ENCODE measurements at places on chromosomes 2 and 18.

DNA sequence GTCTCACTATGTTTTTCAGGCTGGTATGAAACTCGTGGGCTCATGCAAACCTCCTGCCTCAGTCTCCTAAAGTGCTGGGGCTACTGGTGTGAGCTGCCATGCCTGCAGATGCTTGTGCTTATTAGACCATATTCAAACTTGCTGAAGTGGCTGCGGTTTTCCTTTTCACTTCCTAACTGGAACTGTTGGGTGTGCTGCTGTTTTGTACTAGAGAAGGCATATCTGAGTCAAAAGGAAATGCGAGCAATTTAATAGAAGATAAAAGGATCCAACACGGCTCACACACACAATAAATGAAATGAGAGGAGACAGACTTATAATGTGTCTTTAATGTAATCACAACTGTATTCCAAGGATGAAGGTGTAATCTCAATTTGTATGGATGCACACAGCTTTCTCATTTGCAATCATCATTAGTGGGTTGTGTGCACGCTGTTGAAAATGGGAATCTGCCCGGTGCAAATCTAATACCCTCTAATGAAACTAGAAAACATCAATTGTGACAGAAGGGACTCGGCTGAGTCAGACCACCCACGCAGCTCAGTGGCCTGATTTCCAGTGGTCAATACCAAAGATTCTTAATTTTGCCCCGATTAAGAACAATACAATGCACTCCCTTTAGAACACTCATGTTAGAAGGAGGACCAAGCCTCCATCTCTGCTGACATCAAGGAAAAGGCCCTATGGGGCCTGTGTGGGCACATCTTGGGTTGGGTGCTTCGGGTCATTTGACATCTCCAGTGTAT is 532.7 kb downstream of the TDRD15 start:
- no peak for DNase-seq

- DNase-seq = no peak
Measured at GRCh38 chr18:78410094-78410786, 569.4 kb upstream of the SALL3 start.

GRCh38 chr2:185567196-185567595 is 171.4 kb upstream of the FSIP2 start:
- no peak for DNase-seq

DNA sequence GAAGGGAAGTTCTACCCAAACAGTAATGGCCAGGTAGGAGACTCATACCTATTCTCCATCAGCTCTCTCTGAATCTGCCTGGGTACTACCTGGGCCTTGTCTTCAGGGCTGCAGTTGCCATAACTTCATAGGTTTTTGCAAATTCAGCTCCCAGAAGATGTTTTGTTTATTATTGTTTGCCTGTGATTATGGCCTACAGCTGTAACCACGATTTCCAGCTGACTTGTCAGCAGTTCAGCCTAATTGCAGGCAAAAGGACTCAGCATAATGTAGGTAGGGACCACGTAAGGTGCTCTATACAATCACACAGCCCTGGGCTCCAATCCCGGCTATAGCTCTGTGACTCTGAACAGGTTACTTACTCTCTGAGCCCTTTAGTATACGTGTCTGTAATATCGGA is 187.0 kb upstream of the FN1 start:
- DNase-seq = no peak

GRCh38 chr2:158205215-158205614 is 103.5 kb downstream of the UPP2 start:
- DNase-seq = no peak

DNA sequence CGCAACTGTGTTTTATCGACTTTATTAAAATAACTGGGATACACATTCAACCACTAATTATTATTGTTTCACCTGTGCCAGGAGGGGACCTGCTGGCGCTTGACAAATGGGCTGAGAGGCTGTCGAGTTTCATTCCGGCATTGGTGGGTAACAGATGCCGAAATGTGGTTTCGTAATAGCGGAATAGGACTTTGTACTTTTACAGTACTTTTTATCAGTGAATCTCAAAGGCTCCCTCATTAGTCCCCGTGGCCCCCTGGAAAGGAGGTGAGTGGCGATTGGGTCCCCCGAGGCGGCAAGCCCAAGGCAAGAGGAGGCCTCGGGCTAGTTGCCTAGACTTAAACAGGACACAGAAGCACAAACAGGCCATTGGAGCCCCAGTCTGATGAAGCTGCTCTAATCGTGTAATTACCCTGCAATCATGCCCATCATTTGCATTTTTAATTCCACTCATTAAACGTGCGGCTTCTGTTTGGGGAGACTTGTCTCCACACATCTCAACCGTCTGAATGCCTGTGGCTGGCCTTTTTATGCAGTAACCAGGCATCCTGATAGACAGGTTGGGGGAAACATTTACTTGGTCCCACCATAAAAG is 193.2 kb downstream of the INO80D start:
- DNase-seq = no peak

- no peak for DNase-seq
Measured at GRCh38 chr2:231174211-231174651, 24.2 kb upstream of the ARMC9 start.

DNA sequence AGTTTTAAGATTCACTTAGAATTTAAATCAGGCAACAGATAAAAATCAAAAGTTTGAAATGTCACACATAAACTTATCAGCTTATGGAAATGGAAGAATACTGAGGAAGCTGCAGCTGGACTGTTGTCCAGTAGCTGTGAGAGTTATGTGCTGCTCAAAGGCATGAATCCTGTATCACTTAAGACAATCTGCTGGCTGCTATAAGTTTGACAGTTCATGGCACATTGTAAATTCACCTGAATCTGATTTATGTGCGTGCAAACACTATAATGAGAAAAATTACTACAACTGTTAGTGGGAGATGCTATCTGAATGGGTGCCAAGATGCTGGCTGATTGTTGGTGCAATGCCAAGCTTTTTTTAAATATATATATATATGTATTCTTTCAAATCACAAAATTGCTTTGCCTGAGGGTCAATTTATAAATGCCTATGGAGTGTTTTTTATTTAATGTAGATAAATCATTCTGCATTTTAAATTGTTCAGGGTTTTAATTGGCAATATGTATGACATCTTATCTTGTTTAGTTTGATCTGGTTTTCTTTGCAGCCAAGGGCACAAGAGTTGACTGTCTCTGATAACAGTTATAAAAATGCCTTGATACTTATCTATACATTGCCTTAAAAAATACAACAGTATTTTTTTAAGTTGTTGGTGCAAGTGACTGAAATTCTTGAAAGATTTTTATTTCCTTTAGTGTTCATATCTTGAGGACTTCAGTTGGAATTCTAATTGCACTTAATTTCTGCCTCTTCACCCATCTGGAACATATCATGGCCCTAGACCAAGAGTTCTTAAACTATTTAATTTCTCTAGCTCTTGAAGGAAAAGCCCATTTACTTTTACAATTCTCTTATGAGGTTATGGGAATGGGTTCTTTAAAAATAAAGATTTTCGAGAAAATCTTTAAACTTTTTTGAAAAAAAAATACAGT is 48.7 kb downstream of the CAVIN2 start:
- DNase-seq = no peak

DNA sequence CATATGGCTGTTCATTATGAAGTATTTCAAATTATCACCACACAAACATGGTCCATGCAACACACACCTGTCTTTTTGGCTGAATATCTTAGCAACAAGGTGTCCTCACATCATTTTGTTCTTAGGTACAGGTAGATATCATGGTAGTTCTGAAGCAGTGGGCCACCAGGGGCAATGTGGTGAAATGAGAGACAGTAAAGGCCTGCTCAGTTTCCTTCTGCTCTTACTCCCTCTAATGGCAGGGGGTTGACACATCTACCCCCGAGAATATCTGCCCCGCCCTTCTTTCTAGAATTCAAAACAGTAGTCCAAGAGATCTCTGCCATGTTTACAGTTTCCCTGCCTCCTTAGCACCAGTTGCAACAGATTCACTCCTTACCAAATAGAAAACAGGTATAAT is 147.0 kb upstream of the KLHL14 start:
- no peak for DNase-seq

GRCh38 chr2:20172273-20173055 is 52.5 kb downstream of the SDC1 start:
- DNase-seq = no peak

Data from hematopoietic multipotent progenitor cell treated with erythropoietin and hydrocortisone succinate and interleukin-3 and kit ligand, for 15 days (in vitro differentiated cells).